ENCODE measurements at places on chromosomes 5 and 9.

DNA sequence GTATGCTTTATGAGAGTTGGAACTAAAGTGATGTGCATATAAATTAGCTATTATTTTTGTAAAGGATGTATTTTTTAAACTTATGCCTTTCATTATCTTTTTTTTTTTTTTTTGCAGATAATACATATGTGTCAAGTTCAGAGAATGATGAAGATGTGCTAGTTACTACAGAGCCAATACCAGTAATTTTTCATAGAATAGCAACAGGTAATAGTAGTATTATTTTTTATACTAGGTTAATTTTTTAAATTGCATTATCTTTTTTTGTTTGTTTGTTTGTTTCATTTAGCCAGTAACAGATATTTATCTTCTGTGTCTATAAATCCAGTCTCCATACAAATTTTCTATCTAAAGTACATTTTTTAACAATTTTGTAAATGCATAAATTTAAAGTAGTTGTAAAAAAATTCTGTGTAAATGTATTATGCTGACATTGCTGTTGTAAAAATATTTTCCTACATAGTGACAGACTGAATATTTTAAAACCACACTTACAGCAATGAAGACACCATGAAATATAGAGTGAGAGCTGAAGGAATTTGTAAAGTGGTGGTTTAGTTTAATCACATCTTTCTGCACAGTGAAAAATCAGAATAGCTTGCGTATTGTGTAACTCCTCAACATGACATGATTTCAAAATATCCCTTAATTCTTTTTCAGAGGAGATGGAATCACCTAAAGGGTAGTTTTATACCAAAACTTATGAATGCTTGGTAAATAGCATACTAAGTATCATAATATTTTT is 93.3 kb downstream of the PARP8 start:
- DNase-seq = no peak

DNA sequence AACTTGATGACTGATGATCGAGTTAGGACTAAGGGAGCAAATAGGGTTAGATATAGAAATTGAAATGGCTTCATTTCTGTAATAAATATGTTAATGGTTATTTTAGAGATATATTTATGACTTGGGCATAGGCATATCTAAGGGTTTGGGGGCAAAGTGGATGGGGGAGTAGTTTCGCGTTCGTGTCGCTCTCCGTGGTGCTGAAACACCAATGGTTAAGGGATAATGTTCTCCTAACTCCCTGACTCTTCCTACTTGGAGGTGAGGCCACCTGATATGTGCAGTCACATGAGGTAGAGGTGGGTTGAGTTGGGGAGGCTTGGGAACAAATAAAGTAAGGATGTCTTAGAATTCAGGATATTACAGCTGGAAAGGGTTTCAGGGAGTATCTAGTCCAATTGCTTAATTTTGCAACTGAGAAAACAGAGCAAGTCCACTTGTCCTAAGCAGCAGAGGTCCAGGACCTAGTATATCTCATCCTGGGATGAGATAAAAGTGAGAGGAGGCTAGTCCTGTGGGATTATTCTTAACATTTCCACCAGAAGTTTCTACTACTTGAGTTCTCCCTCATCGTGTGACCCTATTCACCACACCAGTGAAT is 44.0 kb upstream of the MAP1B start:
- DNase-seq = no peak

DNA sequence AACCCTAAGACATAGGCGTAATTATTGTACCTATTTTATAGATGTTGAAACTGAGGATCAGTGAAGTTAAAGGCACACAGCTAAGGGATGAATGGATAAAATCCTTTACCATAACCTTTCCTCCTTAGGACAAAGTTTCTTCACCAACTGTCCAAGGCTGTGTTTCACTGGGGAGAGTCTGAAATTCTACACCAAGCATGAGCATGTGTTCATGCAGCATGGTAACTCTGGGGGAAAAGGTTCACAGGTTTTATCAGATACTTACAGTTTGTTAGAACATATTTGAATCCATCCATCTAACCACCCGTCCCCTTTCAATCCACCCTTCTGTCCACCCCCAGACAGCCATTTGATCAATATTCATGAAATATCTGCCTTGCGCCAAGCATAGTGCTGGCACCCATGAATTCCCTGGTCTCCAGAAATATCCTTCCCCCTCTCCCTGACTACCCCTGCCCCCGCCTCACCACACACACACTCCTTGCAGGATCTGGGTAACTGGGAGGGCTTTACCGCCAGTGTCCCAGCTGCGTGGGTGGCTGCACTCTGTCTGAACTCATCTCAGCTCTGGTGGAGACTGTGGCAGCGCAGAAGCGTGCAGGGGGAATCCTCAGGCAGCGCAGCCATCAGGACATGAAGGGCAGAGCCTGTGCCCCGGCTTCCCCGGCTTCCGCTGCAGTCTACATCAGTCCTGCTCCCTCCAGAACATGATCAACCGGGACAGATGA is 6.3 kb upstream of the KCNIP1 start:
- DNase-seq = no peak

- no peak for DNase-seq
Observed at GRCh38 chr5:51201024-51201423, 182.2 kb upstream of the ISL1 start.

DNA sequence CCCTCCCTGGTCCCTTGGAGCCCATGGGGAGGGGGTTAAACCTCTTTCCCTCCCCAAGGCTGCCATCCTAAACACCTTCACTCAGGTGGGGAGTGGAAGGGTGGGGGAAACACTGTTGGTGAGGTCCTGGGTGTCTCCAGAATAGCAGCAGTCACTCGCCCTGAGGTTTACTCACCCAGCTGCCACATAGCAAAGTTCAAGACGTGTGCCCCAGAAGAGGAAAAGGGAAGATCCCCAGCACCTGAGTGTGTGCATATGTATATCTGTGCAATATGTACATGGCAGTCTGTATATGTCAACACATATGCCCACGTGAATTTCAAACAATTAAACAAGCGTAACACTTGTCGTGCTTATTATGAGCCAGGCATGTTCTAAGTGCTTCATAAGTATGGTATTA is 31.3 kb upstream of the SMU1 start:
- DNase-seq = no peak

- no peak for DNase-seq
Observed at GRCh38 chr5:80884929-80885328, 75.2 kb upstream of the RASGRF2 start.

DNA sequence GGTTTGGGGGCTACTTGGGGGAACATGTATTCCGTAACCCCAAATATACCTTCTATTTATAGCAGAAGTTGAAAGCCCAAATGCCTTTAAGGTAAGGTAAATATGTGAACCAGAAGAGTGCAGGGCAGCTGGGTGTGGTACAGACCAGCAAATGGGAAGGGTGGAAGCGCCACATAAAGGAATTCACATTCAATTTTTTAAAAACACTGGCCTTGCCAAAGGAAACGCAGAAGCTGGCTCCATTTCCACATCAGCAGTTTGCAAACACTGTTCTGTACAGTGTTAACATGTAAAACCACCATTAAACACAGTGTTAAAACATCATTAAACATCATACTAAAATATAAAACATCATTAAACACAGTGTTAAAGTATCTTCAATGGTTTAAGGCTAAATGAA is 3.5 kb upstream of the BHMT start:
- DNase-seq = no peak

GRCh38 chr9:93681269-93682154 is 105.1 kb downstream of the PHF2 start:
- DNase-seq = no peak

DNA sequence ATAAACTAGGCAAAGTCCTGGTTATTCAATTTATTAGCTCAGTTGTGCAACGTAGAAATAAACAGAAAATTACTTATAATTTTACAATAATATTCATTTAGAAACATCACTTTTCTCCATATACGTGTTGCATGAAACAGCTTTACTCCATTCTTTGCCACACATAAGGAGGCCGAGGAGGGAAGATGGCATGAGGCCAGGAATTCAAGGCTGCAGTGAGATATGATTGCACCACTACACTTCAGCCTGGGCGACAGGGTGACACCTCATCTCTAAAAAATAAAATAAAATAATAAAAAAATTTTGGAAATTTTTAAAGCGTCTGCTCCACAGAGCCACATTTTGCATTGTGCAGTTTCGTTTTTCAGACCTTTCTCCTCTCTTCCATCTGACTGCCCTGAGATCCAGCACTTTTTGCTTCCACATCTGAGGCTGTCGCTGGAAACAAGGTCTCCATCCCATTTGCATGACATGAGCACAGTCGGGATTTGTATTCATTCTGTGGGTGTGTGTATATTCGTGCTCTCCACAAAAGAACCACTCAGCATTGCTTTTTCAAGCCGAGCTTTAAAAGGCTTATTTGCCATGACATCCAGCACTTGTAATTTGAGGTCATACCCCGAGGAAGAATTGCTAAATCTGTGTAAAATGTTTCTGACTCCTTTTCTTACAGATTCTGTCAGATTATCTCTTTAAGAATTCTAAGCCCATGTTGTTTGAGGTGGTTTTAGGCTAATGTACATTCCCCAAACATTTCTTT is 98.6 kb upstream of the MSX2 start:
- DNase-seq = no peak

DNA sequence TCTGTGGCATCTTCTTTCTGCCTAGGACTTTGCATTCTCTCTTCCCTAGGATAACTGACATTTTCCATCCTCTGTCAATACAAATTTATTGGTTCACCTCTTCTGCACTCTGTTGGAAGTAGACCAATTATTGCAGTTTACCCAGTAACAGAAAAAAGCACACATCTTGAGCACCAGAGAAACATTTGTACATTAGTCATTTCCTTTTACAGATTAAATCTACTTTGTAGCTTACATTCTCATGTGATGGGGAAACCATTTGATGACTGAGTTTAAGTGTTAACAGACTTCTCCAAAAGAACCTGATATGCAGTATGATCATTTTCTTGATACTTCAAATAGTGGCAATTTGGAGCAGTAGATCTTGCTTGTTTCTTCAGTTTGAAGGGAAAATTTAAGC is 1098.8 kb downstream of the DTWD2 start:
- DNase-seq = no peak

DNA sequence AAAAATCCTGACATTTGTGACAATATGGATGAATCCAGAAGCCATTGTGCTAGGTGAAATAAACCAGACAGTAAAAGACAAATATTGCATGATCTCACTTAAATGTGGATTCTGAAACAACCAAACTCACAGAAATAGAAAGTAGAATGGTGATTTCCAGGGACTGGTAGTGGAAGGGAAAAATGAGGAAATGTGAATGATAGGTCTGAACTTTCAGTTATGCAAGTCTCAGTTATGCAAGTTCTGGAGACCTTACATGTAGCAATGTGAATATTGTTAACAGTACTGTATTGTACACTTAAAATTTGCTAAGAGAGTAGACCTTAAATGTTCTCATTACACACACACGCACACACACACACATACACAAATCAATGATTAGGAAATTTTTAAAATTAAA is 84.9 kb downstream of the SLCO4C1 start:
- DNase-seq = no peak

GRCh38 chr9:82110881-82111280 is 122.3 kb downstream of the SPATA31D1 start:
- DNase-seq = no peak

GRCh38 chr5:127351418-127351817 is 60.8 kb downstream of the MEGF10 start:
- DNase-seq = no peak

- no peak for DNase-seq
Observed at GRCh38 chr5:135641734-135642487, 63.1 kb upstream of the CXCL14 start.

DNA sequence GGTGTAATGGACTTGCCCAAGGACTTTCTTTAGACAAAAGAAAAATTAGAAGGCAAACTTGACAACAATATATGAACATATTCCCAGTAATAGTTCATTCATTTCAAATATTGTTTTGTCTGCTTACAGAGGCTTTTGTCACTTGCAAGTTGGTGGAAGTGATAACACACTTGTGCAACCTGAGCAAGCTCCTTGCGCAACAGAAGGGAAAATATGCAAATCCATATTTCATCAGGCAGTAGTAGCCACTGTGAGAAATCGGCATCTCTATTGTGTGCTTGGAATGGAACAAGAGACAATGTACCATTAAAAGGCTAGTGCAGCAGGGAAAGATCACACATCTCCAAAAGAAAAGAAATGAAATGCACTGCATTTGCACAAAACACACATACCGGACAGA is 125.3 kb upstream of the RASEF start:
- DNase-seq = no peak

GRCh38 chr9:89021154-89021803 is 30.0 kb downstream of the S1PR3 start:
- DNase-seq = no peak

DNA sequence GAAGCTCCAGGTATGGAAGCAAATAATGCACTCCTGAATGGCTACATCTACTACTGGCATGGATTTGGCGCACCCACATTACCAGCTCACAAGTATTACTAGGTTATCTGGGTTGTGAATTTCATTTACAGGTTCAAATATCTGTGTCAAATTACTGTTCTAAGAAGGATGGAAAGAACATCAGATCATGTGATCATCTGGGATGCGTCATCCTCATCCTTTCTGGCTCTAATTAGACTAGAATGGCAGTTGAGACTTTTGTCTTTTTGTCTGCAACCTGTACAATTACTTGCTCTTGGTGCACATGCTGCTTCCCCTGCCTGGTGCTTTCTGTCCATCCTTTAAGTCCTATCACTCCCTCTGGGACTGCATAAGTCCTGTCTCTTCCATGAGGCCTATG is 64.1 kb downstream of the PJA2 start:
- DNase-seq = no peak

DNA sequence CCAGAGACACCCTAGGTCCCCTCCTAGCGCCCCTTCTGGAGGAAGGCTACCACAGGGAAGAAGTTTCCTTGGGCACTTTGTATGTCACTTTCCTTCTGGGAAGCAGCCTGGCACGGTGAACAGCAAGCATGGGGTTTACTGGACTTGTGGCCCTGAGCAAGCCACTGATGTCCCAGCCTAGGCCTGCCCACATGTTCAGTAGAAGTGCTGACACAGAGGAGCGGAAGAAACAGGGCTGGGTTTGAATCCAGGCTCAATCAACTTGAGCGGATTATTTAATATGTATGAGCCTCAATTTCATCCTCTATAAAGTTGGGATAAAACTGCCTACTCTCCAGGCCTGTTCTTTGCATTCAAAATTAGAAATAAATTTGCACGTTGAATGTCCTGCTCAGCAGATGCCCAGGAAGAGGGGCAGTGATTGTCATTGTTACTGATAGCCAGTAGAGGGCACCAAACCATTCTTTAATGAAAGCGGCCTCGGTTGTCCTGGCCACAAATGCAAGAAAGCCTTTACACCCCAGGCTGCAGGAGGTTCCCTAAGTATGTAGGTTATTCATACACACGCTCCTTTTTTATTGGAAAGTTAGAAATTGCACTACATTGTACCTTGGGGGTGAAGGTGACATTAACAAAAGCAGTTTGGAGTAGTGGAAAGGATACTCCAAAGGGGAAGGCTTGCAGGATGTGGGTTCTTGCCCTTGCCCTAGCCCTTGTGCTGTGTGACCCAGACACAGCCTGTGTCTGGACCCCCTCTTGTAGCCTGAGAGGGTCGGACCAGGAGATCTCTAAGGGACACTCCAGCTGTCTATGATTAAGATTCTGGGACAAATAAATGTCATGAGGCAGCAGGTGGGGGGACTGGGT is 13.4 kb upstream of the XPA start:
- peak; percentile 34 for DNase-seq

Measured in CD4-positive, alpha-beta T cell (primary cell).